Muscle of leg (tissue), 16 donors: ENCODE measurements at places on chromosomes 16 and 17. TPM values are rescaled to one million over a fixed set of nuclear protein-coding genes. Genes with fewer than 3 reads are reported as not detected.

The KCNH6 gene
- total RNA-seq: not detected

The MEIOC gene
- 0.27 TPM for total RNA-seq

The MYO15A gene
- 0.58 TPM for total RNA-seq

The MSRB1 gene
- 16.3 TPM for total RNA-seq

The CETP gene
- total RNA-seq: 4.7 TPM

DNA sequence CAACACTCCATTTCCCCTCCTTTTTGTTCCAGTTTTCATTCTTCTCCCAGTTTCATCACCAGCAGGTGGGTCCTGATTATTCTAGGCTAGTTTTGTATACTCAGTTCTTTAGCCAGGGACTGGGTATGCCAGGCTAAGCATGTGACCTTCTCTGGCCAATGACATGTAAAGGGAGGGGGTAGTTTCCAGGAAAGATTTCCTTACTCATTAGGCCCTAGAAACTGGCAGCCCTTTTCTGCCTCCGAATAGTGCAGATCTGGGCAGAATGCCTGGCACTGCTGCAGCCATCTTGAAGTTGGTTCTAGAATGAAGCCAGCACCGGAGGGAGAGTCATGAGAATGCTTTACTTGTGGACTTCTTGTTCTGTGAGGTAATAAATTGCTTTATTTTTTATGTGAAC is 126.9 kb upstream of the AXIN2 start:
- no peak for DNase-seq

- no peak for DNase-seq
Observed at GRCh38 chr17:80799538-80800480, 191.8 kb upstream of the CHMP6 start.

DNA sequence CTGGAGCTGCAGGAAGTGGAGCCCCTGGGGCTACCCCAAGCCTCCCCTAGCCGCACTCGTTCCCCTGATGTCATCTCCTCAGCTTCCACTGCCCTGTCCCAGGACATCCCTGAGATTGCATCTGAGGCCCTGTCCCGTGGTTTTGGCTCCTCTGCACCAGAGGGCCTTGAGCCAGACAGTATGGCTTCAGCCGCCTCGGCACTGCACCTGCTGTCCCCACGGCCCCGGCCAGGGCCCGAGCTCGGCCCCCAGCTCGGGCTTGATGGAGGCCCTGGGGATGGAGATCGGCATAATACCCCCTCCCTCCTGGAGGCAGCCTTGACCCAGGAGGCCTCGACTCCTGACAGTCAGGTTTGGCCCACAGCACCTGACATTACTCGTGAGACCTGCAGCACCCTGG is 4.1 kb upstream of the NRN1L start:
- no peak for DNase-seq

DNA sequence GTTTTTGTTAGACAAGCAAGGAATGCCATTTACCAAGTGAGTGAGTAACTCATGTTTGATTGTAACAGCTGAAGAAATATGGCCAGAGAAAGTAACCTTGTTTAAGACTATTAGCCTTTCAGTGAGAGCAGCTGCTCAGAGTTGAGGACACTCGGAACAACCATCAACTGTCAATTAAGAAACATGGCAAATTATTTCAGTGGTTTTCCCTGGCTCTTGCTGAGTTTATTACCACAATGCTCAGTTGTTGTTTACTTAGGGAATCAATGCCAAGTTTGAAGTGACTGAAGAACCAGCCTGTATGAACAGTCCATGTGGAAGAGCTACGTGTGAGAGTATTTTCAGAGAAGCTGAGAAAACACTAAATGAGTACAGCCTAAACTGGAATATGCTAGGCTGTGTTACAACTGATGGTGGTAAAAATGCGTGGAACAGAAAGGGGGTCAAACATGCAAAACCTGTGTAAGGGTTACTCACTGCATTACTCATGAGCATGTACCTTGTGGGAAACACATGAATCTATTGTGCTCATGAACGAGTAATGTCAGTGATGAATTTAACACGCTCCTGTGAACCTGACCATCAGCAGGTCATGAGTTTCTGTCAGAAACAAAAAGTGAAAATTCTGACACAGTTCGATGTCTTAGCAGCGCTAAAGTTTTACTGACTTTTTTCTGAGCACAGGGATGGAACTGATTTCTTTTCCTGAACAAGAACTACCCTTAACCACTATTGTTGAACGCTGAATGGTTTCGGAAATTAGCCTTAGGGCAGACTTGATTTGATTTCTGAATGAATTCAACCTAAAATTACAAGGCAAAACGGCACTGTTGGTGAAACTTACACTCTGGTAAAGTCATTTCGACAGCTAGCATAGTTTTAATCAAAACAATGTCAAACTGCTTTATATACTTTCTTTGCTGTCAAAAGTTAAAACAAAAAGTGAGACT is 33.5 kb downstream of the GNA13 start:
- DNase-seq: no peak

DNA sequence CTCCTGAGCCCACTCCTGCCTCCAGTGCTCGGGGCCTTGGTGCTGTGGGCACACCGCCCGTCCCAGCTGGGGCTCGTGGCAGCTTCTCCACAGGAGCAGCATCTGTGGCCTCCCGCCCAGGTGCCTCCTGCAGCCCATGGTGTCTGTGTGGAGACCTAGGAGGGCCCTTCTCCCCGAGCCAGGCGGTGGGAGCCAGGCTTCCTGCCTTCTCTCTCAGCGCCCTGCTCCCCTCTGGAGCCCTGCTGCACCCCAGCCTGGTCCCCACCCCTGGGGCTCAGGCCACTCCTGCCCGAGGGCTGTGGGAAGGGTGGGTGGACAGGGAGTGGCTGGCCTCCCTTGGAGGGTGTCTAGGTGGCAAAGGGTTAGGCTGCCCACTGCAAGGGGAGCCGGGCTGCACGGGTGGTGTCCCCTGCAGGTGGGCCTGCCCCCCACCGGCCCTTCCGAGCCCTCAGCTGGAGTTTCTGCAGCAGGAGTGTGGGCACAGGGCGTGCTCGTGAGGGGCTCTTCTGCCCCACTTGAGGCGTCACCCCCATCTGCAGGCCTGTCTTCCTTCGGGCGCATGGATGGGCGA is 11.0 kb downstream of the CENPX start:
- no peak for DNase-seq

GRCh38 chr17:6365200-6365943 is 69.5 kb downstream of the AIPL1 start:
- no peak for DNase-seq

DNA sequence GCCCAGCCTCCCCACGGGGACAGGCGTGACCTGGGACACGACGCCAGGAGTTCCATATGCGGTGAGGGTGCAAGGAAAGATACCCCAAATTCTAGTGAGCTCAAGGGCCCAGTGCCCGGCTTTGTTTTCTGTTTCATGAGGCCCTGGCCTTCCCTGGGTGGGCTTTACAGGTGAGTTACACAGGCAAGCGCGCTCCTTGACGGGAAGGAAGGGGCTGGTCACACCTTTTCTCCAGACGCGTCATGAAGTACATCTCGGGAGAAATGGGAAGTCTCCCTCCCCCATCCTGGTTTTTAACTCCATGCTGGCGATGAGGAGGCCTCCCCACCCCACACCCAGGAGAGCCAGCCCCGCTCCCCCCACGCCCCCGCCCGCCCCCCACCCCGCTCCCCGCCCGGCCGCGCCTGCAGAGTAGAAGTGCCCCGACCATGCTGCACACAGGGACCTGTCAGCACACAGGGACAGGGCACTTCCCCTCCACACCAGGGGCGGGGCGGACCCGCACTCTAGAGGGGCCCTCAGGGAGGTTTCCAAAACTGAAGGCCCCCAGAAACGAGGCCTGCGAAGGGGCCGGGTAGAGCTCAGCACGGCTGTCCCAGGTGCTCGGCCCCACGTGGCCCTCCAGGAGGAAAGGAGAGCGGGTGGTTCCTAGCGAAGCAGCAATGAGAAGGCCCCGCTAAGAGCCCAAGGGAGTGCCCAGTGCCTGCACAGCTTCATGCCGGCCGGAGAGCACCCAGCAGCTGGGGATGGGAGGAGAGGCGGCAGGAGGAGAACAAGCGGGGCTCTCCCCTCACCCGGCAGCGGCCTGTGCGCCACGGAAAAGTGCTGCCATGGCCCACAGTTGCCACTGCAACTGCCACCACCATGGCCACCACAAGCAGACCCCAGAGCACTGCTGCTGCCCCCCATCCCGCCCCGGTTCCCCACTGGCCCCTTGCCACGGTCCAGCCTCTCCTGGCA is 7.7 kb downstream of the CYB561 start:
- DNase-seq: no peak

- DNase-seq: no peak
Observed at GRCh38 chr16:53378138-53378537, 56.1 kb upstream of the RBL2 start.

- DNase-seq: no peak
Observed at GRCh38 chr17:57953705-57954396, 1.4 kb downstream of the CUEDC1 start.

DNA sequence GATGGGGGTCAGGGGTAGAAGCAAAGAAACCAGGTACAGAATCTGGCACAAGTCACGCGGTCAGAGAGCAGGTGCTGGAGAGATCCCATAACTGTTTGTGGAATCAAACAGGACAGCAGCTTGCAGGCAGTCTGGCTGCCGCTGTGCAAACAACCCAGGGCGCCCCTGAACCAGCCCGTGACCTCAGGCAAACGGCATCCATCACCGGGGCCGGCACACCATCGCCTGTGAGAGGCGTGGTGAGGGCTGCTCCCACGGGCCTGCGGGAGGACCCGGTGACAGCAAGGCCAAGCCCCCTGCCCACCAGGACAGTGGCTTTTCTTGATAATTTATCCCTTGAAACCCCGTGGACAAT is 47.9 kb downstream of the CBFA2T3 start:
- no peak for DNase-seq

DNA sequence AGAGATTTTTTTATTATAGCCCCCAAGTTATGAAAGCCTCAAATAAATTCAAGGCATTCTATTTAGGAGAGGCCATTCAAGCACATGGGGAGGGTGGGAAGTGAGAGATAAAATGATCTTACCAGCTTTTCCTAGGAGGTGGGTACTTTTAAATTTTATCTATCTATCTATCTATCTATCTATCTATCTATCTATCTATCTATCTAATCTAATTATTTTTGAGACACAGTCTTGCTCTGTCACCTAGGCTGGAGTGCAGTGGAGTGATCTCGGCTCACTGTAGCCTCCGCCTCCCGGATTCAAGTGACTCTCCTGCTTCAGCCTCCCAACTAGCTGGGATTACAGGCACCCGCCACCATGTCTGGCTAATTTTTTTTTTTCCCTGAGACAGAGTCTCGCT is 182.3 kb downstream of the PARN start:
- DNase-seq: no peak

DNA sequence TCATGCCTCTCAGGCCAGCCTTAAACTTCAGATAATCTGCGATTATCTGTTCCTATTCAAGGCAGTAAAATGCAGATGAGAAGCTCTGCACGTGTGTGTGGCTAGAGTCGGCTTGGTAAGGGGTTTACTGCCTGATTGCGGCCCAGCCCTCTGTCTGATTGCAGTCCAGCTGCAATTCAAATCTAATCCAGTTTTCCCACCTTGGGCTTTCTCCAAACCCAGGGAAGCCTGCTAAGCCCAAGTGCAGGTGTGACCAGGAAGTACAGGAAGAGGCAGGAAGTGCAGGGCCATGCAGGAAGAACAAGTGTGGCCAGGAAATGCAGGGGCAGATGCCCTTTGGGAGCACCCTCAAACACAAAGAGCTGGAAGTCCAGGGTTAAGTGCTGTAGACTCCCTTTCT is 314.9 kb downstream of the CEP112 start:
- no peak for DNase-seq

DNA sequence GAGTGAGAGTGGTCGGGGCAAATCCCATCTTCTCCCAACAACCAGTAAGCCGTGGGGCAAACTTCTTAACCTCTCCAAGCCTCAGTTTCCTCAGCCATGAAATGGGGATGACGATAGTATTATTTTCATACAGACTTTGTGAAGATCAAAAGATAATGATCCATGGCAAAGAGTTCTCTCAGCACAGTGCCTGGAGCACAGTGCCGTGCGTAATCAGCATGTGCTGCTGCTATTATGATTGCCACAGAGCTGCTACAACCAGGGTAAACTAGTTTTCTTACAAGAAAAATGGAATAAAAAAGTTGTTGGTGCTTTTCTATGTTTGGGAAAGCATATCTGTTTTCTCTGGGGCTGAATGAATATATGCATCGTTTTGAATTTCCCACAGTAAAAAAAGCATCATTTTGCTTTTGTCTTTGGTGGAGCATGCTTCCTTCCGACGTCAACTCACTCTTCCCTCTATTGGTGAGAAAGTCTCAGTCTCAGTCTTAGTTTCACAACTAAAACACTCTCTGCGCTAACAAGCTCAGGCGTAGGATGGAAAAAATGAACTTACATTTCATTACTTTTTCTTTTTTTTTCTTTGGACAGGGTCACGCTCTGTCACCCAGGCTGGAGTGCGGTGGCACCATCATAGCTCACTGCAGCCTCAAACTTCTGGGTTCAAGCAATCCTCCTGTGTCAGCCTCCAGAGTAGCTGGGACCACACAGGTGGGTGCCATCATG is 37.2 kb downstream of the CDK5R1 start:
- no peak for DNase-seq

DNA sequence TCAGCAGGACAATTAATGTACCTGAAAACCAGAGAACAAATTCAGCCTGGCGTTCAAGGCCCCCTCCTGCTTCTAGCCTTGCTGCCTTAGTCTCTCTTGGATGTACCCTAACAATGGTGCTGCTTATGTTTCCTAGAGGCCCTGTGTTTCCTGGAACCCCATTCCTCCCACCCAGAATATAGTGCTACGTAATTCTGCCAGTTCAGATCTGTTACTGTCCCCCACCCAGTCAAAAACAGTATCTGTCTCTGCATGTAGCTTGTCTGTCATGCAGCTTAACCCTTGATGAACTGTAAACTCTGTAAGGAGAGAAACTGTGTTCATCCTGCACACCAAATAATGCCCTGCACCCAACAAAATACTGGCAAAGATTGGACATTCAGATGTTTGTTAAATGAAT is 6.8 kb downstream of the MRTFB start:
- DNase-seq: no peak

GRCh38 chr16:79950932-79951719 is 350.6 kb upstream of the MAF start:
- DNase-seq: no peak

DNA sequence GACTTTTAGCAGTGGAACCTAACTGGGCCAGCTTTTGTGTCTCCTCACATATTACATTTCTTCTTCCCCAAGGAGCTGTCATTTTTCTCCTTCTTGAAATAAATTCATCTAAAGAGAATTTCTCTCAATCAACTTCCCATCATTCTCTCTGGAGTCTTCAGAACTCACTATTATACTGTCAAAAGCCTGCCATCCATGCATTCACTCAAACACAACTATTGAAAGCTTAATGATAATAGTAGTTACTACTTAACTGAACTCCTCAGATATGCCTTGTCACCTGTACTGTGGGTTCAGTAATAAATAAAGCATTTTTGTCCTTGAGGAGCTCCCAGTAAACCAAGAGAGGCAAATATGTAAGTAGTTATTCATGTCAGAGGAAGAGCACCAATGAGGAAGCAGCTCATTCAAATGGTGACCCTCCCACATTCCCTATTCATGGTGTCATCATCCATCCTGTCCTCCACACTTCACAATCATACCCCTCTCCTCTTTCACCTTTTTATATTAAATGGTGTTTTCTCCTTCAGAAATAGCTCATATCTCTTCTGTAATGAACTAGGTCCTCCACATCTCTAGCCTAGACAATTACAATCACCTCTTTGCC is 162.6 kb downstream of the CA10 start:
- no peak for DNase-seq

GRCh38 chr16:24163935-24164334 is 92.2 kb upstream of the CACNG3 start:
- no peak for DNase-seq
